ENCODE measurements at places on chromosomes 1 and 21.

GRCh38 chr21:29657240-29657989, 282.4 kb downstream of the GRIK1 start:
- DNase-seq: no peak

GRCh38 chr1:112803906-112804762, 89.0 kb upstream of the PPM1J start:
- peak; percentile 11 for DNase-seq

GRCh38 chr1:174700775-174701174, 253.0 kb downstream of the GPR52 start:
- no peak for DNase-seq

GRCh38 chr21:44732263-44732662, 20.9 kb upstream of the TSPEAR start:
- DNase-seq: no peak

- no peak for DNase-seq
Observed at GRCh38 chr1:9275567-9276034, 17.1 kb upstream of the SPSB1 start.
